ENCODE measurements at places on chromosomes 3 and 15.

- no peak for DNase-seq
Observed at GRCh38 chr3:144272680-144273079, 301.1 kb downstream of the DIPK2A start.

GRCh38 chr3:162774613-162775100 is 1278.0 kb downstream of the OTOL1 start:
- DNase-seq = no peak

- peak; percentile 78 for DNase-seq
Observed at GRCh38 chr3:187741403-187742350, 3.6 kb downstream of the BCL6 start.

DNA sequence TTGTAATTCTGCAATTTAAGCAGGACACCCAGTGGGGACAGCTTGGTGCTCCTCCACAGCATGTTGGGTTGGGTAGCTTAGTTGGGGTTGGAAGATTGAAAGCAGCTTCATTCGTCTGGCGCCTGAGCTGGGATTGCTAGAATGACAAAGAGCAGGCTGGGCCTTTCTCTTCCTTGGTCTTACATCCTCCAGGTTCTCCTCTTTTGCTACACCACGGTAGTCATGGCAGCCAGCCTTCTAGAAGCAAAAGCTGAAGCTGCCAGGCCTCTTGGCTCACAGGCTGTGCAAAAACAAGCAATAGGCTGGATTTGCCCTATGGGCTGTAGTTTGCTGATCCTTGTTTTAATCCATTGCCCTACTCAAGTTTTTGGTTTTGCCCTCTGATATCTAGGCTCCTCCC is 3.2 kb upstream of the ANXA2 start:
- DNase-seq = no peak

DNA sequence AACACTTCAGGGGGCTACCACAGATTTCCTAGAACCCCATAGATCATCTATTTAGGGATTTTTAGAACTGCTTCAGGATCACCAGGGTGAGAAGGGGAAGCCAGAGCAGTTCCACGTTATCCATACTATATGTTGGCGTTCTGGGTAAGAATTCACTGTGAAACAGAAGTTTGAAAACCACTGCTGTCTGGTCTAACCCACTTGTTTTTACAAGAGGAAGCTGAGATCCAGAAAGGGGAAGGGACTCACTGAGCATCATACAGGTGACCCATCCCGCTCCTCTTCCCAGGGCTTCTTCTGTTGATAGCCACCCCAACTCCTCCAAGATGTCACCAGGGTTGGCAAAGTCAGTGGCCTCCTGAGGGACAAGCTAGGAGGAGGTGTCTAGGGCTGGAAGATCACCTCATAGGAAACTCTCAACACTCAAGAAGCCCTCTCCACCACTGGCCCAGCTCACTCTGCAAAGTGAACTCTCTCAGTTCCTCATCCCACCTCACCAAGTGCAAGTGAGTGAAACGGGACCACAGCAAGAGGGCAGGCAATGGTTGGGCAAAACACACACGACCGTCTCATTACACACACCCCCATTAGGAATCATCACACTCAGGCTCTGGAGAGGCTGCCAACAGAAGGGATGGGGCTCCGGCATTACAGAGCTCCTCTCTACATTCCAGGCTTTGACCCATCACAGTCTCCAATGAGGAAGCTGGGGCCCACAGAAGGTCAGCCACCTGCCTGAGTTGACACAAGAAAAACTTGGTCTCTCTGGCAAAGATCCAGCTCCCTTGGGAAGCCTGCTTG is 1.8 kb downstream of the DAPK2 start:
- DNase-seq = no peak

GRCh38 chr15:22980189-22981050 is at the start of gene CYFIP1:
Gene CYFIP1, minus strand, starts transcription at chr15:22980368. Its CDS starts 33,083 bp downstream, at chr15:22947285.
- peak; percentile 86 for DNase-seq

DNA sequence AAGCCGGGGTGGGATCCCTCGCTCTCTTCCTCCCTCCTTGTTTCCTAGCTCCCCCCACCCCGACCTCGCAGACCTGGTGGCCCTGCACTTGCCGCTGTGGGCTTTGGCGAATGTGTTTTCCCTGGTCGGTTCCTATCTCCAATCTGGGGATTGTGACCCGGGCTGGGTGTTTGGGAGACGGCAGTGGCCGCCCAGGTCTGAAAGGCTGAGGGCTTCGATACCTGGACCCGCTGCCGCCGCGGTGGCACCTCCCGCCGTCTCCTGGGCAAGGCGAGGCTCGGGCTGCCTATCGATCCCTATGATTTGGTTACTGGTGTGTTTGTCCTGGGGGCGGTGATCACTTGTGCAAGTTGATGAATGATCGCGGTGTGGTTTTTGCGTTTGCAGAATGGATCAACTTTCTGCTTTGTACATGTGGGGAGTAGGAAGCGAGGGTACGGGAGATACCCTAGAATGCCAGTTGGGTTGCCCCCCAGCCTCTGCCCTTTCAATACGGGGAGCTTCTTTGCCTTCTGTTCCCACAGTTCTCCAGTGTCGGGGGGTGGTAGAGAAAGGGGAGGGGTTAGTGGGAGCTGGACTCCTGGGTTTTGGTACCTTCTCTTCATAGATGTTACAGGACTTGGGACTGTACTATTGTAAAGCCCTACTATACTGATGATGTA is 3.0 kb downstream of the BBX start:
- DNase-seq = no peak

DNA sequence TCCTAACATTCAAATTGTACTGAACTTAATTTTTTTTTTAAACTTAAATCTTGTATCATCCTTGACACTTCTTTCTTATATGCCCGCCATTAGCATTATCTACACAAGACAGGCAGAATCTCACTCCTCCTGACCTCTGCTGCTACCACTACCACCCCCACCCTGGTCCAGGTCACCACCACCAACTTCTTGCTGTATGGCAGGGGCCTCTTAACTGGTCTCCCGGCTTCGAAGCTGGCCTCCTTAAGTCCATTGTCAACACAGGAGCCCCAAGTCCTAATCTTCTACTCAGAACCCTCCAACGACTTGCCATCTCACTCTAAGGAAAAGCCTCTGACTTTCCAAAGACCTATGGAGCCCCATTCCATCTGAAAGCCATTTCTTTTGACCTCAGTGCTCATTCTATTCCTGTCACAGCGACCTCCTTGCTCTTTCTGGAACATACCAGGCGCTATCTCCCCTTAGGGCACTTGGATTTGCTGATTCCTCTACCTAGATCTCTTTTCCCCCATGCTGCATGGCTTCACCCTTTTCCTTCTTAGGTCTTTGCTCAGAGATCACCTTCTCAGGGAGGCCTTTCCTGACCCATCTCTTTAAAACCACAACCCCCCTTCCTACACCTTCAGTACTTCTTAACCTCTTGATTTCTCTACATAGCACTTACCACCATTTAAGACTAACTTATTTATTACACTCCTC is 2.6 kb downstream of the PRC1 start:
- no peak for DNase-seq

DNA sequence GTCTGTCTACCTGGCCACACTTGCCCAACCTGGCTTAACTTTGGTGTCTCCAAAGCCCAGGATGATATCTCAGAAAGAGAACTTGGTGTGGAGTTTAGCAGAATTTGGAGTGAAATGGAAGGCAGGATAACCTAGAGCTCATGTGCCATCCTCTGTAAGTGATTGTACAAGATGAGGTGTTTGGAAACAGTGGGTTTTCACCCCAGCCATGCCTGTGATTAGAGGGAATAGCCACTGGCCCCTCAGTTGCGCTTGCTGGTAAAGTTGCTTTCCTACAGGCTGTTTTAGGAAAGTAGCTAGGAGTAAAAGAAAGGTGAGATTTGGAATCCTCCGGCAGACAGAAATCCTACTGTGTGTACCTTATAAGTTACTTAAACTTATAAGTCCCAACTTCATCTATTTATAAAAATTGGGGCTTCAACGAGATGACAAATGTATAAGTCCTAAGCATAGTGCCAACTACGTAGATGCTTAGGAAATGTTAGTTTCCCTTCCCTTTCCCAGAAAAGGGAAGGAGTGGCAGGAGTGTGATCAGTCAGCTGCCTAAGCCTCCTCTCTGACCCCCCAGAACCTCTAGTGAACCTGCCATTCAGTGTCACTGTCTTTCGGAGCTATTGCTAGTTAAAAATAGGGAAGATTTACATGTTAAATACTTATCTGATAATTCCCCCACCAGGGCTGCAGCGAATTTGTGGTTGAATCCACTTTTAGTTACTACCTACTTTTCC is 13.4 kb upstream of the BMF start:
- no peak for DNase-seq

- no peak for DNase-seq
Observed at GRCh38 chr15:98952381-98952803, 55.2 kb downstream of the PGPEP1L start.

GRCh38 chr3:13706451-13706850 is 157.5 kb downstream of the FBLN2 start:
- DNase-seq = no peak

DNA sequence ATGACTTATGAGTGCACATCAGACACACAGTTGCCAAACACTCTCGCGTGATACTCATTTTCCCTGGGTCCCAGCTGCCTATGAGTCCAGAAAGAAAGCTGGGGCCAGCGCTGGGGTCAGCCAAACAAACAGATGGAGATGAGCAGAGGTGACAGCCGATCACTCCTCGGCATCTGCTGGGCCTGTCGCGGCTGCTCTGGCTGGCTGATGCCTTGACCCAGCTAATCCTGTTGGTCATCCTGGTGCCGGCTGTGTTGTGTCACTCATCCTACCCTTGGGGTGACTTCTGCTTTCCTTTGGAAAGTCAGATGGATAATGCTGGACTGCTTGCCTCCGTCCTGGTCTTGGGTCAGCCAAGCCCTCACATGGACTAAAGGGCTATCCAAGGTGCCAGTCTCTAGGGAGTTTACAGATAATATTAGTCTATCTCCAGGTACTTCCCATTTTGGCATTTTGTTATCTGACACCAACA is 105.3 kb upstream of the PDZRN3 start:
- DNase-seq = no peak

- no peak for DNase-seq
Observed at GRCh38 chr3:3799173-3800079, at the start of gene LRRN1. Gene LRRN1, plus strand, starts transcription at chr3:3799431. Its CDS starts 45,211 bp downstream, at chr3:3844642.

- DNase-seq = peak; percentile 48
Observed at GRCh38 chr3:168061332-168061996, 34.3 kb downstream of the GOLIM4 start.

DNA sequence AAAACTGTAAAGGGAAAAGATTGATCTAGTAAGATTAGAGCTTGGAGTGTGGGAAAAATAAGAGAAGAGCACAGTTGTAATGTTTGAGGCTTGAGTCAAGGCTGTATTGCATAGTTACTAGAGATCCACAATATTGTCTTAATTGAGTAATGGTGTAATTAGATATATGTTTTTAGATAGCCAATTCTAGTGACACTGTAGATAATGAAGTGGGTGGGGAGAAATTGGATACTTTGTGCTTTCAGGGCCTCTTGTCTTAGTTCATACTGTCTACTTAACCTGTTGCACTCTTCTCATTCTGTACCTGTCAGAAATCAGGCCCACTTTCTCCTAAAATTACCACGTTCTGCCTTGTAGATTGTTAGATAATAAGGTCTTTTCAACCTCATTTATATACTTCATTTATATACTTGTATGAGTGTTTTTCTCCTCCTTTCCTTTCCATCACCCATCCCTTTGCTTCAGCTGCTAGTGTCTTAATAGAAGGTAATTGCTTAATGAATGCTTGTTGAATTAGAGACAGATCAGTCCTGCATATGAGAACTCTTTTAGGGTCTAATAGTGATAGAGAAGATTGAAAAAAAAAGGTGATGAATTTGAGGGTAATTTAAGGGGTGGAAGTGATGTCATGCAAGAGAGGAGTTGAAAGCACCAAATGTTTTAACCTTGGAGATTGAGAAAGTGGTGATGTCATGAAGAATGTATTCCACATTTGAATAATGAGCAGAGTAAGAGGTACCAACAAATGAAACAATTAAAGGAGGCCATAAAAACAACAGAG is 32.0 kb downstream of the PIK3CA start:
- DNase-seq = peak; percentile 71

GRCh38 chr3:40768536-40768935 is 243.8 kb downstream of the ZNF621 start:
- peak; percentile 8 for DNase-seq

DNA sequence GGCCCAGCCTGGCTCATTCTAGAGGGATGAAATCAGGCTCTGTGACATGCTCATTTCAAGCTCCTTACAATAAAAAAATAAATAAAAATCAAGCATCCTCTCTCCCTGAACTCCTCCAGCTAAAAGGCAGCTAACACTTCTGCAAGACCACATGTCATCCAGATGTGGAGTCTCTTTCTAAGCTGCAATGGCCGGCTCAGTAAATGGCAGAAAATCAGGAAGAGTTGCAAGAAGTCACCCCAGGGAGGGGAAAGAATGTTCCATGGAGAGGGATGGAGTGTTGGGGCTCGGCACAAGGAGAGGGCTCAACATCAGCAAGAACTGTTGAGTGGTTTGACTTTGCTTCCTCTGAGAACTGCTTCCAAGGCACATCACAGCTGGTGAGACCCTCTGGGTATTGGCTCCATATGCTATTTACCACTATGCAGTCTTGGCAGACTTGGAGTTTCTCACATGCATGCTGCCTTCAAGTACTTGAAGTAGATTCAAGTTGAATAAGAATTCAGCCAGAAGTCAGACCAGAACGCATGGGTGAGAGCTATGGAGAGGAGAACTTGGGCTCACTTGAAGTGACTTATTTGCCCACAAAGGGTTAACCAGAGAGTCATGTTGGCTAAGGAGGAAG is 689.0 kb downstream of the NTRK3 start:
- no peak for DNase-seq
